Inflammatory macrophage (primary cell): ENCODE measurements at places on chromosomes 11 and 22.

- no peak for DNase-seq
These were observed 20.2 kb downstream of the MYBPC3 start for GRCh38 chr11:47332303-47332711.

GRCh38 chr22:29204455-29205183 is 1.1 kb upstream of the EMID1 start:
- no peak for DNase-seq

DNA sequence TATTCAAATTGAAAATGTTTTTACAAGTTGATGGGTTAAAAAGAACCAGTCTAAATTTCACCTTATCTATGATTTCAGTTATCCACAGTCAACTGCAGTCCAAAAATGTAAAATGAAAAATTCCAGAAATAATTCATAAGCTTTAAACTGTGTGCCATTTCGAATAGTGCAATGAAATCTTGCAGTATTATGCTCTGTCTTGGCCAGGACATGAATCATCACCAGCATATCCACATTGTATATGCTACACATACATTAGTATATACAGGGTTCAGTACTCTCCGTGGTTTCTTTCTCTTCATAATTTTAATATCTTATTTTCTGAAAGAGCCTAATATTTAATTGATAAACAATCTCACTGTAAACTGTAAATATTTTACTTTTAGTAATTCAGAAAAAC is 45.9 kb downstream of the ARHGAP32 start:
- DNase-seq, result no peak

DNA sequence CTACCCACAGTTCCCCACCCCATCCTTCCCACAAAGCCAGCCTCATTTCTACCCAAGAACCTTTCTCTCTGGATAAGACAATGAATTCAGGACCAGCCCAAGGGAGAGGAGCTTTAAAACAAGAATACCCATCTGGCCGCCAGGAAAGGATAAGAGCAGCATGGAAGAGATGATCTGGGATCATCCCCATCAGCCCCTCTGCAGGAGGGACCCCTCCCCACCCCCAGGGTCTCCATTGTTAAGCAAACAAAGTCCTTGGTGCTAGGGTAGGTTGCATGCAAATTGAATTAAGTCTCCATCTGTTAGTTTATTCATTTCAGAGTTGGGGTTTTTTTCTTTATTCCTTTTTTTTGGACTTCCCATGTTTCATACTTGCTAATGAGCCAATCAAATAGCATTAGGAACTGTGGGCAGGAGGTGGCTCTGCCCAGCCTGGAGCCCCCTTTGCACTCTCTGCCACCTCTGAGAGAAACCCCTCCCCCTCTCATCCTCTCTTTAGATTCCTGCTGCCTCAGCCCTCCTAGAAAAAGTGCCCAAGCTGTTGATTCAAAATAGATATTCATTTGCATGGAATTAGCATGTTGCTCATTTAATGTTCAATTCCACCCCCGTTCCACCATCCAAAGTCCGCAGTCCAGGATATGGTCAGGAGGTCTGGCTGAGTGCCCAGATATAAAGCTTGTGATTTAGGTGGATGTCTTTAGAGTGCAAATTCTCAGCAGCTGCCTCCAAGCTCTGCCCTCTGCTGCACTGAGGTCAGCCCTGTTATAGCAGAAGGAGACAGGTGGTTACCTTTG is 138.5 kb upstream of the NCAM1 start:
- DNase-seq, result no peak

DNA sequence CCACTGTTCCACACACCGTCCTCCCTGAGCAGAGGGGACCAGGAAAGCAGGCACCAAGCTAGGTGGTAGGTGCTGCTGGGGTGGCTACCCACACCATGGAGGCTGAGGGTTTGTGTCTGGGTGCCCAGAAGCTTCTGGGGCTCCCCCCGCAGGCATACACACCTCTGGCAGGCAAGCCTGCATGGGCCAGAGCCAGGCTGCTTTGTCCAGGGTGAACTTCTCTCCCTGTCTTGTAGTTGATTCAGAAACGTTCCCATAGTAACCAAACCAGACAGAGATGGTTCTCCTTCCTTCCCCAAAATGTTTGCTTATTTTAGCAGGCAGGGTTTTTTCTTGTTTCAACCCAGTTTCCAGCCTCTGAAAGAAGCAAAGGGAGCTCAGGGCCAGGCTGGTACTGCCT is 40.9 kb upstream of the SUSD2 start:
- peak; percentile 61 for DNase-seq

GRCh38 chr11:11186249-11186648 is 166.8 kb downstream of the CSNK2A3 start:
- no peak for DNase-seq

DNA sequence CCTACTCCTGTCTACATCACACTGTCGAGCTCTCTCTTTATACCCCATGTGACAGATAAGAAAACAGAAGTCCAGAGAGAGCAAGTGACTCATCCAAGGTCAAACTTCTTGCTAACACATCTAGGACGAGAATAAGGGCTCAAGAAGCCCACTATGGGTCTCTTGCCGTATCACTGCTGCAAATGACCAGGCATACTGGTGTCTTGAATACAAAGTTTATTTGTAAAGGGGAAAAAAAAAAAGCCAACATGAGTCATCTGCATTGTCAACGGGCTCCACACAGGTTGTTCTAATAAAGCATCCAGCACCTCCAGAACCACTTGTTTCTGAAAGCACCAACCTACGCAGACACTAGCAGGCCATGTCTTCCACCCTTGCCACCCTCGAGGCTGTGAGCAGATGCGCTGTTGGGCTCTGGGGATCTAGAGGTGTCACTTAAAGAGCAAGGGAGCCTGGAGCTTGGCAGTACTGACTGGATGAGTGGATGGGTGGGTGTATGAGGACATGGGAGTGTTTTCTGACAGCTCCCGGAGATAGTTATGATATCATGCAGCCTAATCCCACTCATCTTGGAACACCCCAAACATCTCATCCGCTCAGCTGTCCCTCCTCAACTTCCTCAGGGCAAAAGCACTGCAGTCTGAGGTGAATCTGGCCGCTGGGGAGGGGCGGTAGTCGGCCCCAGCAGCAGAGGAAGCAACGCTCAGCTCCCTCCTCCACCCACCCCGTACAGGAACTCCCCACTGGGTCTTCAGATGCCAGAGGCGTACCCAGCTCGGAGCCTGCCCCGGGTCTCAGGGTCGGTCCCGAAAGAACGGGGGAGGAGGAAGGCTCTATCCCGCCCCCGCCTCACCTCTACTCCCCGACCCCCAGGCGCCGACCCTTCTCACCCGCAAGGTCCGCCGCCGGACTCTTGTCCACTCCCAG is 1.0 kb downstream of the SMCO4 start:
- peak; percentile 93 for DNase-seq

GRCh38 chr11:20088397-20089225 is 71.7 kb downstream of the DBX1 start:
- DNase-seq, result no peak
